ENCODE measurements at places on chromosomes 16 and 17. TPM values are rescaled to one million over a fixed set of nuclear protein-coding genes. Genes with fewer than 3 reads are reported as not detected.

CCDC200 gene
- total RNA-seq, result not detected

GRIN2A gene
- total RNA-seq, result 0.53 TPM

ITGA2B gene
- 0.31 TPM for total RNA-seq

SLC47A2 gene
- not detected for total RNA-seq

CFAP52 gene
- total RNA-seq, result not detected

TPPP3 gene
- 0.75 TPM for total RNA-seq

FOXF1 gene
- not detected for total RNA-seq

GRCh38 chr17:48373883-48374282 is 56.1 kb downstream of the SKAP1 start:
- no peak for DNase-seq

DNA sequence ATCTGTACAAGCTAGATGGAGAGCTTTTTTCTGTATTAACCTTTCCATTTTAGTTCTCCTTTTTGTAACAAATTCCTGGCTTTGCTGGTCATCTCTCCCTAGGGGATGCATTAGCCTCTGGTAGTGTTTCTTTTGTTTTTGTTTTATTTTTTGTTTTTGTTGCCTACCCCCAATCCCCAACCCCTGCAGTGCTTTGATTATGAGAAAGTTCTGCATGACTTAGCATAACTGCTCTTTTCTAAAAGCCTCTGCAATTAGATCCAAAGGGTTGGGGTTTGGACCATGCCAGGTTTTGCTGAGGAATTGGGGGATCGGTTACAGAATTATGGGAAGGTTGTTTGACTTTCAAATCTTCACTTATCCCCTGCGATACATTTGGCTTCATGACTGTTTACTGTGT is 98.2 kb downstream of the ADAMTS18 start:
- no peak for DNase-seq

- DNase-seq, result peak; percentile 50
These were observed 192.2 kb upstream of the CDH11 start for GRCh38 chr16:65313936-65314626.

- DNase-seq, result no peak
These were observed 469 bp upstream of the MSLN start for GRCh38 chr16:760065-760464.

- no peak for DNase-seq
These were observed 18.8 kb upstream of the GLG1 start for GRCh38 chr16:74625500-74626350.

DNA sequence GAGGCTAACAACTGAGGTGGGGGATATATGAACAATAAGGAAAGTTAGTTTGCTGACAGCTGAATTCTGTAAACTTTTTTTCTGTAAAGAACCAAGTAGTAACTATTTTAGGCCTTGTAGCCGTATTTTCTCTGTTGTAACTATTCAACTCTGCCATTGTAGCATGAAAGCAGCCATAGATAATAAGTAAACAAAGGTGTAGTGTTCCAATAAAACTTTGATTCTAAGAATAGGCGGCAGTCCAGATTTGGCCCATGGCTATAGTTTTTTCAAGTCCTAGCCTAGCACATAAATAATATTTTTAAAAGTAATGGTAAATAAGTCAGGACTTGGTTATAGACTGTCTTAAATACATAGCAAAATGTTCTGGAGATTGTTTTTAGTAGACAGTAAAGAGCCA is 142.0 kb downstream of the STXBP4 start:
- DNase-seq, result no peak

DNA sequence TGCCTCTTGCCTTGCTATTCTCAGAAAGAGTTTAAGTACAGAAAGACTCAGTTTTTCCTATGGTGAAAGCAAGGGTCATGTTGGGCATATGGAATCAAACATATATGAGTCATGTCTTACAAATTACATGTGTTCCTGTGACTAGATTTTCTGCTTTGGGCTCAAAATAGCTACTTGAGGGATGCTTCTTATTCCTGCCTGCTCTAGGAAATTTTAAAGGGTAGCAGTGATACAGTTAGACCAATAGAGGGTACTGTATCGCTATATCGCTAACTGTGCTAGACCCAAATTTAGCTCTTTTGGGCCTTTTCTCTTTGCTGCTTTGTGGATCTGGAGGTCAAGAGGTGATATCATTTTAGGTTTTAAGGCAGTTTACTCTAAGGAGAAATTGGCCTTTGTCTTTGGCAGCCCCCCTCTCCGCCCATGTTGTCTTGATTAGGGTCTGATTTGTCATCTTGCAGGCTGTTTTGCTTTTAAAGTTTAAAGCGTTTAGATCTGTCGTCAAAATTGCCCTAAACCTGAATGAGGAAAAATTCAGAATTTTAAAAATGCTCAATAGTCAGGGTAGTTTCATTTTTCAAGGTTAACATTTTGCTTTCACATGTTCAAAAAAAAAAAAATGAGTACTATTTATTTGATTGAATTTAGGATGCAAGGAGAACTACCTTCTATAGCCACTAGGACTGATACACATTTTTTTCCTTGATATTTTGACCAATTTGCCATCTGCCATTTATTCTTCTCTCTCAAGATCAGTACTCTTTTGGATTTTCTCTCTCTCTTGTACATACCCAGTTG is 8.8 kb downstream of the NFATC3 start:
- DNase-seq, result peak; percentile 15

DNA sequence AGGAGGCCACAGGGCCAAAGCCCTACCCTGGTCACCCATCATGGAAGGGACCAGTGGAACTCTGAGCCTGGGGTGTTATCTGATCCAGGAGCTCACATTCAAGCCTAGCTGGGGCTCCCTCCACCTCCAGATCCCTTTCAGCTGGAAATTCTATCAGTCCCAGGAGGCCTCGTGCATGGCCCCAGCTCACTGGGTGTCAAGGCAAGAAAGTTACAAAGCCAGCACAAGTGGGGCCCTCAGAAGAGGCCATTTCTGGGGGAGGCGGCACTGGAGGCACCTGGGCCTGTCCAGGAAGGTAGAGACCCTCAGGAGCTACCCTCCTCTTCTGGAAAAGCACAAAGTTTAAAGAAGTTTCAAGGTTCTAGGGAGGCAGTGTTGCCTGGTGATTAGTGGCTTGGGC is 4.8 kb downstream of the CA7 start:
- no peak for DNase-seq

- no peak for DNase-seq
These were observed 31.0 kb downstream of the KIFC3 start for GRCh38 chr16:57771141-57771785.

- no peak for DNase-seq
These were observed at the start of gene CBFA2T3 for GRCh38 chr16:88977018-88977811. TSS of gene CBFA2T3 (minus strand) at chr16:88977207. CDS start at chr16:88976807, 400 bp downstream.

DNA sequence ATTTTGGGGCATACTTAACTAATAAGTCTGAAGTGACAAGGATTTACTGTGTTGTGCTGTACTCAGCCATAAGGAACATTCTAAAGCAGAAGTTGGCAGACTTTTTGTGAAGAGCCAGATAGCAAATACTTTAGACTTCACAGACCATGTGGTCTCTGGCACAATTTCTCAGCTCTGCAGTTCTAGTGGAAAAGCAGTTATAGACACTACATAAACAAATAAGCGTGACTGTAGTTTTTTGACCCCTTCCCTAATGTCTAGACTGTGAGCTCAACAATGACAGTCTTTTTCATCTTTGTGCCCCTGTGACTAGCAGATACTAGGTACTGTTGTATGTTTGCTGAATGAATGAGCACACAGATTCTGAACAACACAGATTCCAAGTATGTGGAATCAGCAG is 4.9 kb downstream of the RPAIN start:
- DNase-seq, result peak; percentile 30

DNA sequence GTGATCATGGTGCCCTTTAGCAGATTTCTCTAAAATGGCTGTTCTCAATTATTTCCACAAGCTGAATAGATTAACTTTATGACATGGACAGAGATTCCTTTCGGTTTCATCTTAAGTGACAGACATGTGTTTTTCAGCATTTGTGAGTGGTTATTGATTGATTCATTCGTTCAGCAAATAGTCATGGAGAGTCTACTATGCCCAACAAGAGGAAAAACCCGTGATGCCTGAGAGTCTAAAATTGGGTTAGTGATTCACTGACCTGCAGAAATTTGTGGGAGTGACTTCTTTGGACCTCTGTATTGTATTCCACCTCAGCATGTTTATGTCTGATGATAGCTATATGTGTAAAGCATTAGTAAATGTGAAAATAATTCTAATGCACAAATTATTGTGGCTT is 28.0 kb upstream of the DUSP14 start:
- no peak for DNase-seq

GRCh38 chr17:16251043-16251442 is 34.0 kb downstream of the PIGL start:
- no peak for DNase-seq

DNA sequence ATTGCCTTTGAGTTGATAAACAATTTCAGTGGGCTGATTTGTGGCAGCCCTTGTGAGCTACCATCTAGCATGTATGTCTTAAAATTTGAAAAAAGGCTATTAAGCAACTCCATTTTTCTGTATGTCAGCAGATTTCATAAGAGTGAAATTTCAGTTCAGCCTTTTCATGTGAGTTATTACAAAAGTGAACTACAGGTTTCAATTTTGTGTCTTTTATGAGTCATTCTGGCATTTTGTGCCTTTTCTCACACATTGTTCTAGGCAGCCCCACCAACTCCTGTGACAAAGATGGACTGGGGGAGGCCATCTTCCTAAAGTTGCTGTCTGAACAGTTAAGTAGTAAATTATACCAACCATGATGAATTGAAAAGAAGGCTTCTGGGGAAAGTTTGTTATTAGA is 52.1 kb downstream of the USP10 start:
- DNase-seq, result no peak

GRCh38 chr17:65023791-65024190 is 32.7 kb downstream of the GNA13 start:
- DNase-seq, result no peak

GRCh38 chr16:30553393-30553899 is 4.7 kb downstream of the ZNF764 start:
- no peak for DNase-seq

GRCh38 chr16:3909791-3910583 is 29.5 kb upstream of the CREBBP start:
- DNase-seq, result no peak

GRCh38 chr17:45248132-45248957 is 13.5 kb downstream of the SPATA32 start:
- DNase-seq, result no peak

GRCh38 chr16:75065149-75065505 is 51.5 kb downstream of the LDHD start:
- no peak for DNase-seq

DNA sequence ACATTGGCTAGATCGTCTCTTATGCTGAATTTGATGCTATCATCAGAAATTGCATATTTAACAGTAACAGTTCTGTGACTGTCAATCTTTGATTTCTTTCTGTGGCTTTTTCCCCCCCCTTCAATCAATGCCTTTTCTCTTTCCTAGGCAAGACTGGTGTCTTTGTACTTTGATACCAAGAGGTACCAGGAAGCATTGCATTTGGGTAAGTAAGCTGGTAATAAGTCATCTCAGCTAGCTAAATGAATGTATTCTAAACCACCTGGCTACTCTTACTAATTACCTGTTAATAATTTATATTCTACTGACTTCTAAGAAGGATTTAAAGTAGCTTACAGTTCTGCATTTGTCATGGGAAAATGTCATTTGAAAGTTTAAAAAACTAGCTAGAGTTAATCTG is 20.1 kb downstream of the PSMD11 start:
- DNase-seq, result no peak

Data from astrocyte (in vitro differentiated cells and primary cell).